GM23248 (cell line): ENCODE measurements at places on chromosomes 7 and 10.

- peak; percentile 42 for DNase-seq
Measured at GRCh38 chr7:74092964-74093471, 9.4 kb downstream of the LIMK1 start.

GRCh38 chr7:30708983-30709382 lies 26.7 kb upstream of the CRHR2 start:
- DNase-seq: peak; percentile 75

DNA sequence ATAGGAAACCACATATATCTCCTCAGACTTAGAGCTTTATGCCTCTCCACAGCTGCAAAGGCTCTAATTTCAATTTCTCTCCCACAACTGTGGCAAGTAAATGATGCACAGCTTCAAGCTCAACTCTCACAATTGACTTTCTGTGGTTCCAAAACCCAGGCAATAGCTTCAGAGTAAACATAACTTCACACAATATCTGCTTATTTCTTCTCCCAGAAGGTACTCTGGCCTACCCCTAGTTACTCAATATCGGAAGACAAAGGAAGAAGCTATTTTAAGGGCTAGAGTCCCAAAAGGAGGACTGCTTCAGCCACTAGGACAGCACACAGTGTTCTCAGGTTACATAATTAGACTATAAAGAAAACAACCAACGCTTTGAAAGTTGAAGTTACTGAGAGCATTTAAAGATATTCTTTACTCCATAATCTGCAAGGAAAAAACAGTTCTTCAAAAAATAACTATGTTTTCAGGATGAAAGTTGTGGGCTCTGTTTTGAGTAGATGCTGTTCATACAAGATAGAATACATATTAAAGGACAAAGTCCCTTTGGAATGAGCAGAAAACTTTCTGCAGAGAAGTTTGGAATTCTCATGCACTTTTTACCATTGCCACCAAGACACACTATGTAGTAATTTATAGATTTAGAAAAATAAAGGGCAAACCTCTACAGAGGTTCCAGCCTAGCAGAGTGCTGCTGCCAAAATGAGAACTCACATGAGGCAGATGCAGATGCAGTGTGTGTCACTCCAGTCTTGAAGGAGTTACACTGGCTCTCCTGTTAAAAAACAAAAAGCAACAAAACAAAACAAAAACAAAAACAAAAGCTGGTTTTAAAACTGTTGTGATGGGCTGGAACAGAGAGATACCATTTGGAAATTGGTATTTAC lies 81.8 kb downstream of the NT5C2 start:
- peak; percentile 50 for DNase-seq

DNA sequence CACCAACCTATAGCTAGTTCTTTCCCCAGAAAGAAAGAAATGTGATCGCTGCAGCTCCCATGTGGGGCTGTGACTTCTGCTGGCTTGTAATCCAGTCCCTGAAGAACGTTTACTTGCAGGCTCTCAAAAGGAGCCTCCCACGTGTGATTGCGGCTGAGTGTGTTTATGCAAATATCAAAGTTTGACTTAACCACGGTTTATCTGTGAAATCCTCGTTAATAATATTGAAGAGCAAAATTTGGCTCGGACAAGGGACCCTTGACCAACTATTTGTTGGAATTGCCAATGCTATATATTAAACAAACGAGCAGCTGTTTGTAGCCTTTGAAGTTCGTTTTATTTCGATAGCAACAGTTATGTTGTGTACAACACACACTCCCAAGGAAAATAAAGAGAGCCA lies 470.1 kb upstream of the NRP1 start:
- DNase-seq: no peak

DNA sequence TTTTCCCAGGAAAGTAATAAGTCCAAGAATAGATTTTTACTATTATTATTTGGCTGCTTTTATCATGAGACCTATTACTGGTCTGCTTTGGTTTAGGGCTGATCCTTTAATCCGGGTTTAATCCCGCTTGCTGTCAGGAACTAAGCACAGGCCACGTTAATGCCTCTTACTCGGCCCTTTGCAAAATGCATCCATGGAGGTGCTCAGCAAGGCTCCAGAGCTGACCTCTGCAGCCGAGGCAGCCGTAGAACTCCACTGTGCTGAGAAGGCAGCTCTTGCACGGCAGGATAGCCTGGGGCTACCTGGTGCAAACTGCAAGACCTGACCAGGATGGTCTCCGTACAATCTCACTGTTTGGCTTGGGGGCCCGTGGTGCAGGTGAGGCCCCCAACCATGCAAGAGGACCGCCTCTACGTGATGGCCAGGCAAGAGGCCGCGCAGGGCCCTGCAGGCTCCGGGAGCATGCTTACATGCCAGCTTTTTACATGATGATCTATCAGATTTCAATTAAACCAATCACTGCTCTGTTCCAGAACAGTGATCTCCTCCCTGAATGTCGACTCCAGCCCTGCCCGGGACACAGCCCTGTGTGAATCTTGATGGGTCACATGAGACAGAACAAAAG lies 10.4 kb upstream of the CALML3 start:
- no peak for DNase-seq

DNA sequence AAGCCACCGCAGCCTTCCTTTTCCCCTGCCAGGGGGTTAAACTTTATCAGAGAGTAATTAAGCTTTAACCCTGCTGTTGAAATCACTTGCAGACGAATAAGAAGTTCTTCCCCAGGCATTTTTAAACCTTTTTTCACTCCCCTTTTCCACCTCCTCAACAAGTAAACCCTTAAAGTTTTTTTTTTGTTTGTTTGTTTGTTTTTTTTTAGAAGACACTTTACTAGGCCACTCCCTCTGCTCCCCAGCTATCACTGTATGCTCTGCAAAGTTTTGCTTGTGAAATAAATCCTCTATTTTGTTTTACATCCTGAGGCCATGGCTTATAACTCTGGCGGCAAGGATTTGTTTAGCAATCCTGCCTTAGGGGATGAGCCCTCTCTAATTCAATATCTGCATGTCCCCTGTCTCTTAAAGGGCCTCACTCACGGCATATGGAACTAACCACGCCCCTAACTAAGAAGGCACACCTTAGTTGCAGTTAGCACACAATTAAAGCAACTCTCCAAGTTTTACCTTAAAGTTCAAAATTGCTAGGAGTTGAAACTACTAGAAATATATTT lies 1354.7 kb upstream of the LRRTM3 start:
- no peak for DNase-seq

DNA sequence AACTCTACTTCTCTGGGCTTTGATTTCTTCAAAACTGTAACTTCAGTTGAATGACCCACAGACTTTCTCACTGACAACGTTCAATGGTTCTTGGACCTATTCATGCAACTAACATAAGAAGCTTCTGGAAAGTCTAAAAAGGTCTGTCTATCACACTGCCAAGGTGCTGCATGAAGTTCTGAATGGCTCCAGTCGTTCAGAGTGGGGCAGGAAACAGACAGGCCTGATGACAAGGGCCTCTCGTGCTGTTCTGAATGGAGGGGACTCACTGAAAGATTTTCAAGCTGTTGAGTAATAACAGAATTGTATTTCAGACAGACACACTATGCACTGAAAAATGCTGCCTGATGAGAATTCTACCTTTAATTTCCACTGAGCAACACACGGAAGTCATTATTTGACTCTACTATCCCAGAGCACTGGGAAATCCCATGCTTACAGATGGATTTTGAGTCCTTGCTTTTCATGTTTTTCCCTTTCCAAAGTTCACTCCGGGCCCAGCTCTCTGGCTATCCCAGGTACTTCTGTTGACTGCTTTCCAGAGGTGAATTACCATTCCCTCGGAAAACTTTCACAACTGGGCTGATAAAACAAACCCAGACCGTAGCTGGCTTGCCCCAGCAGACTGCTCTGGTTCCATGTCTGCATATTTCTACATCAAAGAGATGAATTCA lies 204.9 kb upstream of the FRMD4A start:
- DNase-seq: no peak
